ENCODE measurements at places on chromosomes 3 and 15. TPM values are rescaled to one million over a fixed set of nuclear protein-coding genes. Genes with fewer than 3 reads are reported as not detected.

The CX3CR1 gene
- 0.13 TPM for total RNA-seq

The ARGFX gene
- not detected for total RNA-seq

The ATP11B gene
- total RNA-seq = 87.9 TPM

The CHRNA5 gene
- total RNA-seq = 9.1 TPM

The CHL1 gene
- total RNA-seq = 1.0 TPM

The NAA50 gene
- total RNA-seq = 159 TPM

The PRTG gene
- 0.15 TPM for total RNA-seq

GRCh38 chr15:90231028-90232017 lies 2.4 kb downstream of the CIB1 start:
- DNase-seq = peak; percentile 83

DNA sequence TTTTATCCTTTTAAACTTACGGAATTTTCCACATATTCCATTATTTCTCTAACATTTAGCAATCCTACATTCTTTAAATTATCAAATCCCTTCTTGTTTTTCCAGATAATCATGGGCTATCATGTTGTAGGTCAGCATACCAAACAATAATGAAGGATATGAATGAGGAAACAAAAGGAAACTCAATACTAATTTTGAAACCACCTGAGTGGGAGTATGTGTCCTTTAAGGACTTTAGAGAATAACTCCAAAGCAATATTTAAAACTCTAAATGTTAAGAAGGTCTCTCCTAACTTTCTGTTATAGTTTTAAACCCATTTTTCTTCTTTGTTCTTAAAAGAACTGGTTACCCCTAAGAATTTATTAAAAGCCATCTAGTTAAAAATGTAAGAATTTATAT lies 43.0 kb downstream of the TP53BP1 start:
- DNase-seq = no peak

GRCh38 chr3:157082305-157082982 lies 77.5 kb downstream of the CCNL1 start:
- DNase-seq = no peak

DNA sequence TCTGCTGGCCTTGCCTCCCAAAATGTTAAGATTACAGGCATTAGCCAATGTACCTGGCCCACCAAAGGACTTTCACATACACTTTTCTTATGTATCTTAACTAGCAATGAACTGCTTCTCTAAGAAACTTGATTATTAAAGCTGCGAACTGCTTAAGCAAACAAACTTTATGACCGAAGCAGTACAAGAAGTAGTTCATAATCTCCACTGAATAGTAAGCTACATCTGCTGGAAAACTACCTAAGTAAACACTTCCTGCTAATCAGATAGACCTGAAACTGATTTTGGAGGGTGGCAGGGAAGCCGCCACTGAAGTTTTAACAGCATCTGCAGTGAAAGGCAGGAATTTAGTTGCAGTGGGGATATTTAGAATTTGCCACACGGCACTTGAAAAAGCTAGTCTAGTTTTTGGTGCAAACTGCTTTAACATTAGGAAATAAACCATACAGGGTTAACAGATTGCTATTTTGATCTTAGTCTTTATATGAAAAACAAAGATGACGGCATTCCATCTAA lies 8.1 kb downstream of the HYPK start:
- peak; percentile 44 for DNase-seq

- DNase-seq = no peak
Observed at GRCh38 chr3:33167716-33168336, 50.8 kb downstream of the SUSD5 start.

DNA sequence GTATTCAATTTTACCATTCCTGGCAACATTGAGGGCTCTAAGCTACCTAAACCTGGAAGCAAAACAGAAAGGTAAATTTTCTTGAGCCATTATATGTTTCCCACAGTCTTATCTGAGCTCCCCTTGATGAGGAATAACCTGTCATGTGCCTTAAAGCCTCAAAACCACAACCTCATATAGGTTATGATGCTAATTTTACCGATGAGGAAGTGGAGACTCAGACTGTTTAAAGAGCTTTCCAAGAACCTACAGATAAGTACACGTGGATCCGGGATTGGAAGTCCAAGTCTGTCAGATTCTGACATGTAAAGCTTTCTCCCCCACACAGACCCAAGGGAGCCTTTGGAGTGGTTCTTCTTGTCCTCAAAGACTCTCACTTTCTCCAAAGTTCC lies 140.5 kb downstream of the SEMA6D start:
- DNase-seq = no peak

GRCh38 chr3:41199866-41200668 lies 762 bp downstream of the CTNNB1 start:
- peak; percentile 63 for DNase-seq

- DNase-seq = no peak
Observed at GRCh38 chr15:39403640-39404117, 177.2 kb upstream of the THBS1 start.

DNA sequence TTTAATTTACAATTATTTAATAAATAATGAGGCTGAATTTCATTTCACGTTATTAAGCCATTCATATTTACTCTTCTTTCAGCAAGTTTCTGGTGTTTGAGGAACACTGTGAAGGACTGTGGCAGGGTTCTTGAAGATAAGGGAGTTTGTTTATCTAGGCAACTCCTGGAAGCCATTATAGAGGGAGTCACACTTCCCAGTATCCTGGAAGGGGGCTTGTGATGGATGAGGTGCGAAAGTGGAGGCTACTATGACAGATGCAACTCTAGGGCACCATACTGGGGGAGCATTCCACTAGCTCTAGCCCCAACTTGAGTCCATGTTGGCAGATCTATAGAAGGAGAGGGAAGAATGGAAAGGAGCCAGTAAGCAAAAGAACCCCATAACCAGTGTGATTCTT lies 14.4 kb downstream of the CNOT10 start:
- no peak for DNase-seq

- no peak for DNase-seq
Observed at GRCh38 chr3:105822171-105823123, 46.4 kb downstream of the CBLB start.

- DNase-seq = no peak
Observed at GRCh38 chr15:67741308-67741707, 84.0 kb upstream of the SKOR1 start.

DNA sequence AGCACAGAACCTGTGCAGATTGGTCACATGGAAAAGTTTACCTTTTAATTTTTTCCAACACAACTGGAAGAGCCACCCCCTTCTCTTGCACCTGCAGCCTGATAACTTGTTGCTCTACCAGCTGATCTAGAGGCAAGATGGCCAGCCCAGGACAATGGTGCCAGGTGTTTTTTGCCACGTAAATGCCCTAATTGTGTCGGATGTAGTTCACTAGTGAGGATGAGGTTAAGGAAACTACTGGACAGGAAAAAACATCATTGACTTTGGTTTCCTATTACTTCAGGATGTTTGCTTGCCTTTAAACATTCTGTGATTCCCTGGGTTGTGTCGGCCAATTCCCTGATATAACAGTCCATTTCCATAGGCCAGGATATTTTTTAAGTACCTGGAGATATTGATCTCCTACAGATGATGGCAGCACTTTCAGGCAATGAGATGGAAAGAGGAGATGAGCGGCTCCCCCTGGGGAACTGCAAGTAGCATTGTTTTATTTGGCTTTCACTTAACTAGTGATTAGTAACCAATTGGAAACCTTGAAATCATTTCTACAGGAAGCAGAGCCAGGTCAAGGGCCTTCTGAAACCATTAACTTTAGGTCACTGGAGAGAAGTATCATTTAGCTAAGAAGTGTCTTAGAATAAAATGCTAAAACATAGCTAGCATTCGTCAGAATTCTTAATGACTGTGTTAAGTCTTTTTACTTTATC lies 72.5 kb downstream of the OSBPL10 start:
- peak; percentile 74 for DNase-seq

GRCh38 chr3:32383136-32383711 lies 8.4 kb upstream of the CMTM7 start:
- no peak for DNase-seq

GRCh38 chr15:52180196-52180835 lies 10.9 kb downstream of the GNB5 start:
- peak; percentile 71 for DNase-seq

DNA sequence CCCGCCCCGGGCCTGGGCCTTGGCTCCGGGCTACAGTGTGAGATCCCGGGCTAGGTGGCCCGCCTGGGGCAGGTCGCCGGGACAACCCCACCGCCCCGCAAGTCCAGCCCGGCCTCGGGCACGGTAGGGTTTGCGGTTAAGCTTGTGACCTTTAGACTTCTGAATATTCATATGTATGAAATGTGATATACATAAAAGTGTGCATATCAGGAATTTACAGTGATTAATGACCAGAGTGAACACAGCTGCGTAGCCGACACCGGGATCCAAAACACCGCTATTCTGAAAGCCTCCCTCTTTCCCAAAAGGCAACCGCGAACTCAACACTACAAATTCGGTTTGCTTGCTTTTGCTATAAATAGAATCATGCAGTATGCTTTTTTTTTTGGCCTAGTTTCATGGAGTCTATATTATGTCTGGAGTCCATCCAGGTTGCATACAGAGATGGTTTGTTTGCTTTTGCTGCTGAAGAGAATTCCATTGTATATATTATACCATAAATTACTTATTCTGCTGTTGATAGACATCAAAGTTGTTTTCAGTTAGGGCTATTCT lies 636 bp upstream of the SNRPA1 start:
- no peak for DNase-seq

DNA sequence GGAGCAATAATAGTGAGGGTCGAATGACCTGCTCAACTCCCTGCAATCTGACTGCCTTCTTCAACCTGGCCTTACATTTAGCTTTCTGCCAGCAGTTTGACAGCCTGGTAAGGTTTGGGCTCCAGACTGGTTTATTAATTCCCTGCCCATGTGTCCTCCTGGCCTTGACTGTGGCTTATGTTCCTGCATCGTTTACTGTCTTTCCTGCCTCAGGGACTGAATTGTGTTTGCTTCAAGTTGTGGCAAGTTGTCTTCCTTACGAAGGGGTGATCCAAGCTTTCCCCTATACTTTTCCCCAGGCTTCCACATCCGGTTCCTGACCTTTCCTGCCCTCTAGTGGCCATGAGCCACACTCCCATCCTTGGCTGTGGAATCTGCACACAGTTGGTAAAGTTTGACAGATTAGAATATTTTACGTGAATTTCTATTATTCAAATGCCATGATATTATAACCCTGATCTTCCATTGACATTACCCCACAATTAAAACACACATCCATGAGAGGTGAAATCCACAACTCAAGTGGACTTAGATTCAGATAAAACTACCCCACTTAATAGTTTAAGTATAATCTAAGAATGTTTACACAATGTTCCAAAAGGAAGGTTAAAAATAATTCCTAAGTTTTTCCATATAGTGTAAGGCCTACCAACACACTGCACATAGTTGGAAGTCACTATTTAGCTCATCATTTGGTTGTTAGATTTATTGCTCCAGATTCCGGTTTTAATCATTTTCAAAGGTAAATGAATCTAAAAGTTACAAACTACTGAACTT lies 95.7 kb downstream of the NEDD4 start:
- DNase-seq = peak; percentile 14

DNA sequence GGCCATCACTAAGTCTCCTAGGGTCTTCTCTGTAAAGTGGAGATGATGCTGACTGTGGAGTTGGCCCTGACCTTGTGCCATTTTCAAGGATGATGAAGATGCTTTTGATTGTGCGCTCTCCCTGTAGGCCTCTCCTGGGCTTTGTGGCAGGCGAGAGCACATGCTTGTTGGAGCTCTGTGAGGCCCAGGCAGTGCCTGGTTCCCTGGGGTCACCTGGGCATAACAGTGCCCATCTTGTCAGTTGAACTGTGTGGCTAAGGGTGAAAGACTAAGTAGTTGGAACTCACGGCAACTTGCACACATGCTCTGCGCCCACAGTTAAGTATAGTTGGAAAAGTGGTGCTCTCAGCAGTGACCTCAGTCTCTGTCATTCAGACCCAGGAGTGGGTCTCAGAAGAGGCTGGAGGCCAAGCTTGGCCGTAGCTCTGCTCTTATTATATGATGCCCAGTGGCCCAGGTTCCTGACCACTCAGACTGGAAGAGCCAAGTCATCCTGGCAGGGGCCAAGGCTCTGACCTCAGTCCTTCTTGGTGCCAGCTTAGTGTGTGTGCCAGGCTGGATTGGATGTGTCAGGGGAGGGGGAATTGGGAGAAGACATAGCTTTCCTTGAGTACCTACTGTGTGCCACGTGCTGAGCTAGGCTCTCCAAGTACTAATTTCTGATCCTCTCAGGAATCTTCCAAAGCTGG lies 154.6 kb downstream of the EEFSEC start:
- DNase-seq = no peak

DNA sequence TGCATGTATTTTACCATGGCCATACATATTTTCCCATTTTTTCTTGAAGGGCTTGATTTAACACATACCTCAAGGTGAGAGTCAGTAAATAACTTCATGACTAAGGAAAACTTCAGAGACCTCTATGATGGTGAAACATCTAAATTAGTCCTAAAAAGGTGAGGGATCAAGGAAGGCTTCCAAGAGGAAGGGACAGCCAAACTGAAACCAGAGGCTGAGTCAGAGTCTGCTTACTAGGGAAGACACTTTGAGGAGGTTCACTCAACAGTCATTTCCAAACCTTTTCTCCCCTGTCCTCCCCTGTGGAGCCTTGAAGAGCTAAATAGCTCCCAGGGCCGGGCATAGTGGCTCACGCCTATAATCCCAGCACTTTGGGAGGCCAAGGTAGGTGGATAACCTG lies 206.6 kb downstream of the SHQ1 start:
- DNase-seq = no peak

DNA sequence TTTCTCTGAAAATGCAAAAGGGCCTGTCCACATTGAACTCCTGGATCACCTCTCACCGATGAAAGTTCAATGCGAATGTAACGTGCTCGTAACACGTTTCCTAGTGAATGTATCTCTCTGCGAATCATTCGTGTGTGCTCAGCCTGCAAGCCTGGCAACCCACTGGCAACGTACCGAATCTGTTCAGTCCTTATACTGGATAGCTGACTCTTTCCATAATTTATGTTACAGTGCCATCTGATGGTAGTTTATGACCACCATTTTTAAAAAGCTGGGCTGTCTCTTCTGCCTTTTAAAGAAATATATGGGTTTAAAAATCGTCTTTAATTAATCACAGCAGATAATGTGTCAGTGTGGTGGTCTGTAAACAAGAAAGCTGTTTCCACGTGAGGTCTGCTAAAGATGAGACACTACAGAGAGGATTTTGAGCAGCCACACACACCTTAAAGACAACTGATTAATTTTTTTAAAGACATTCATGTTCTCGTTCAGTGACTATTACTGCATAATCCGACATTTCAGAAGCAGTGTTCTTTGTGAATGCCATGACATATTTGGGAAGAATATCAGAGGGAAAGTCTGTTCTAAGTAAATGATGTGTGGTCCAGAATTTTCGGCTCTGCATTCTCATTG lies 69.4 kb upstream of the FOXP1 start:
- peak; percentile 71 for DNase-seq

- DNase-seq = no peak
Observed at GRCh38 chr3:175301741-175302140, 442.6 kb downstream of the NAALADL2 start.

DNA sequence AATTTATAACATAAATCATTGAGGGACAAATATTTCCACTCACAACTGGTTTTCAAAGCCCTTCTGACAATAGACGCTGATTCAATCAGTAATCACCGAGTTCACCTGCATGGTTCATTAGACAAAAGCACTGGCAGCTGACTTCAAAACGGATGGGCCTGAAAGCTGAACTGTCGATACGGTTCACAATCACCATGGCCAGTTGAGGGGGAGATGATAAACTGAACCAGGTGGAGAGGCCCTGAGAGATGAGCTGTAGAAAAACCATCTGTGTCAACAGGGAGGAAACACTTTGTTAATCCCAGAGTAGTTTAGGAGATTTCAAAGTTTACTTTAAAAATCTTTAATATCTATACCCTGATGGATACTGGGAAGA lies 75.0 kb downstream of the PEX5L start:
- DNase-seq = peak; percentile 82

All from OCI-LY7 (cell line).